Smooth muscle cell of the brain vasculature (primary cell): ENCODE measurements at places on chromosomes 12 and 14.

DNA sequence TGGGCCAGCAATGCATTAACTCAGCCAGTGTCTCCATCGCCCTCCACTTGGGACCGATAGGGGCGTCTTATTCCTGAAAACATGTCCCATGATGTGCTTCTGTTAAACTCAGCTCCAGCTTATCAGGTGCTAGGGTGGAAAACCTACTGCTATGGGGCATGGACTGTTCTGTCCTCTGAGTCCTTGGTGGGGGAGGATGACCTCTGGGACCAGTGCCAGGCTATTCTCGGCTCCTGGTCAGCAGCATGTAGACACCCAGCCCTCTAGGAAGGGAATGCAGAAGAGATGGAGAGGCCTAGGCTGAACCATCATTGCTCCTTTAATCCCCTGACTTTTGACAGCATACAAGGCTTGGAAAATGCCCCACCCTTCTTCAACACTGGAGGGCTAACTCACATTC, 486.2 kb downstream of the MED13L start:
- no peak for DNase-seq

DNA sequence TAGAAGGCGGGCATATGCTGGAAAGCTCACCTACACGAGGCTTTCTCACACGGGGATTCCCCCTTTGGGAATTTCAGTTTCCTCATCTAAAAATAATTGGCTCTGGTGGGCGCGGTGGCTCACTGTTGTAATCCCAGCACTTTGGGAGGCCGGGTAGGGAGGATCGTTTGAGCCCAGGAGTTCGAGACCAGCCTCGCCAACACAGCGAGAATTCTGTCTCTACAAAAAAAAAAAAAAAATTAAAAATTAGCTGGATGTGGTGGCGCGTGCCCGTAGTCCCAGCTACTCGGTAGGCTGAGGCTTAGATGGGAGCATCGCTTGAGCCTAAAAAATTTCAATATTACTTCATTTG, 400 bp upstream of the NDUFA12 start:
- no peak for DNase-seq

GRCh38 chr14:105314287-105315200, at the start of gene PACS2:
Gene PACS2 (plus strand): TSS chr14:105314748. CDS start chr14:105314919, 171 bp downstream.
- DNase-seq: peak; percentile 49

DNA sequence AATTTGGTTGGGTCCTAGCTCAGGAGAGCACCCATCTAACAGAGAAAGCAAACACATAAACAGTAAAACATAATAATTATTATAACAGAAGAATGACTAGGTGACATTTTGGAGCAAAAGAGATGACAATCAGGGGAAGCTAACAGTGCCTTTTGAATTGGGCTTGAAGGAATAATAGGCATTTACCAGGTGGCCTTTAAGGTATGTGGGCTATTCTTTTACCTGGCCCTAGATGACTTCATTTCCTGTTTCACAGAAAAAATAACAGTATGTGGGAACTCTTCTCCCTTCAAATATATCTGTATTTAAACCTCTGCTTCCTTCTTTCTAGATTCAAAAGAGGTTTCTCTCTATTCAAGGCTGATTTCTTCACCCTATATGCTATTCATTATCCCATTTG, 3.8 kb downstream of the IRAK4 start:
- no peak for DNase-seq

- no peak for DNase-seq
Observed at GRCh38 chr14:57816568-57817284, 49.2 kb downstream of the SLC35F4 start.
